ENCODE measurements at places on chromosomes 12 and 14. TPM values are rescaled to one million over a fixed set of nuclear protein-coding genes. Genes with fewer than 3 reads are reported as not detected.

DNA sequence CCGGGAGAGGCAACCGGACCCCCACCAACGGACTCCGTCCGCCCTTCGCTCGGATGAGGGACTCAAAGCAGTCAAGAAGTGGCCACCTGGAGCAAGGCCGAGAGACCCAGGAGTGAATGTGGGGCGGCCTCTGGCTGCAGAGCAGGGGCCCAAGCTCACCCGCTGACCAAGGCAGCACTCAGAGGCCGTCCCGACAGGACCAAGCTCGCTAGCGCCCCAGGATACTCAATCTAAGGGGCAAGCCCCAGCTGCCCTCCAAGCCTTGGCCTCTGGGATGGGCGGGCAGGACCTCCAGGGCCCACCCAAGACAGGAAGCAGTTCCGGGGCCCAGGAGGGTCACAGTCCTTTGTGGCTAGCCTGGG, 936 bp downstream of the AKT1 start:
- DNase-seq = peak; percentile 41

DNA sequence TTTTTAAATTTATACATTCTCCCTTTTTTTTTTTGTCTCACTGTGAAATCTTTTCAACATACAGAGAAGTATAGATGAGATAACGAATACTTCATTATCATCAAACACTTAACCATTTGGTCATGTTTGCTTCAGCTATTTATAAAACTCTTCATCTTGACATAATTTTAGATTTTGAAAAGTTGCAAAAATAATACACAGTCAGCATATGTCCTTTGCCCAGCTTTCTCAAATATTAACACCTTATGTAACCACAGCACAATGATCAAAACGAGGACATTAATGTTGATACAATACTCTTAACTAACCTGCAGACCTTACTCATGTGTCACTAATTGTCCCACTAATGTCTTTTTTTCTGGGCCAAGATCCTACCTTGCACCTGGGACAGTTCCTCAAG, 36.0 kb downstream of the DACT1 start:
- no peak for DNase-seq

GRCh38 chr14:104139460-104140212, 1.2 kb downstream of the KIF26A start:
- no peak for DNase-seq

RITA1 gene
- 34.2 TPM for total RNA-seq

PCNX1 gene
- total RNA-seq = 24.9 TPM

DNA sequence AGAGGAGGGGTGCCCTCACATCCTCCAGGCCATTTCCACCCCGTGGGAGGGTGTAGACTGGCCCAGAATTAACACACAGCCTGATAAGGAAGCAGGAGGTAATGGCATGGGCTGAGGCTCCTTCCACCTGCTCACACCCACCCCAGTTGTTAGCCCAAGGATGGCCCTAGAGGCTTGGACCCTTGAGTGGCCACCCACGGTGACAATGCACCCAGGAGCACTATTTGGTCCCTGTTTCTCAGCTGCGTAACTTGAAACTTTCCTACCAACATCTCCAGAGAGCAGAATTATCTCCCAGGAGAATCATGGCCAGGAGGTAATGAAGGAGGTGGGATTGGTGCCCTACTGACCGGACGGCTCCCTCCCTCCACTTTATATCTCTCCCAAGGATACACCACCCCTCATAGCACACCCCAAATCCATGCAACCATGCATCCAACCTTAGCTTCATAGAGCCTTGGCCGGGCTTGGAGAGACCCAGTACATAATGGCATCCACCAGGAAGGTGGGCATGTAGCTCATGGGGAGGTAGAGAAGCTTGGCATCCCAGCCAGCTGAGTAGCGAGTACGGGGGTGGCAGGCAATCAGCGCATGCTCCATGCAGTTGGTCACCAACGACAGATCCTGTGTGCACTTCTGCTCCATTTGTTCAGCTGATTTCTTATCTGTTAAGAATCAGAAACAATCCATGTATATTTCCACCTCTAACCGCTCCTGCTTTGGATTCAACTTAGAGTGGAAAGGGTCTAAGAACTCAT, 5.6 kb downstream of the RDH16 start:
- no peak for DNase-seq

All from LHCN-M2 (cell line).